Mucosa of gallbladder (tissue), 1 donor: ENCODE measurements at places on chromosomes 12 and 14.
A peak's percentile ranks its signal among the peaks of the same experiment; 100 is the strongest.

GRCh38 chr12:93156086-93156716 is 221.5 kb upstream of the NUDT4 start:
- DNase-seq = no peak

GRCh38 chr14:74821267-74821915 is 54.6 kb downstream of the PROX2 start:
- DNase-seq = no peak

DNA sequence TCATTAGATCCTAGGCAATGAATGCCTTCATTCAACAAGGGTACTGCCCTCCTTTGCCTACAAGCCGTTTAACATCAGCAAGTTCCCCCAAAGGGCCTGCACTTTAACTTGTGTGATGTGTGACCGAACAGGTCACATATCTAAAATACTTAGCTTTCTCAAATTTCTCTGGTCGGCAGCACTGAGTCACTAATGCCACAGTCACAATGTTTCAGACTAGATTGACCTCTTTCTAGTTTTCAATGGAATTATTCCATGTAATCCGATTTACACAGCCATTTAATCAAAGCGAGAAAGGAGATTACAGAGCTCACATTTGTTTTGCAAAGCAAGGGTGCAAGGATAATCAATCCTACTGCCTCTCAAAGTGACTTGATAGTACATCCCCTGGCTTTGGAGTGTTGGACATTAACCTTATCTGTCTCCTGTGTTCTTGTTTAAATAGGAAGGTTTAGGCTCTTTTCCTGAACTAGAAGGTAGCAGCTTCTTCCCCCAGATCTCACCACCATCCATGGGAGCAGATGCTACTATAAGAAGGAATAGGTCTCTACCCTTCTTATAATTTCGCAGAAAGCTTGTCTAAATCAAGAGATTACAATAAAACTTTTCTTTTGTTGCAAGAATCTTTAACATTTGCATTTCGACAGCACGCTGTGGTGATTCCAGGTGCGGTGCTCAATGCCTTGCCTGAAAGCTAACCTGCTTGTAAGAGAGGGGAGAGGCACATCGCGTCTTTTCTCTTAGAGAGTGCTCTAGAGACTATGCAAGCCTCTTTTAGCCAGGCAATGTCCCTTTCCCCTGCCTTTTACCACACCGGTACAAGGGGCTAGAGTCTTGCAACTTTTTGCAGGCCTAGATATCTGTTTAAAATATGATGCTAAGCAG is 1.8 kb downstream of the KITLG start:
- no peak for DNase-seq

GRCh38 chr12:19547271-19547671 is 108.0 kb downstream of the AEBP2 start:
- no peak for DNase-seq

DNA sequence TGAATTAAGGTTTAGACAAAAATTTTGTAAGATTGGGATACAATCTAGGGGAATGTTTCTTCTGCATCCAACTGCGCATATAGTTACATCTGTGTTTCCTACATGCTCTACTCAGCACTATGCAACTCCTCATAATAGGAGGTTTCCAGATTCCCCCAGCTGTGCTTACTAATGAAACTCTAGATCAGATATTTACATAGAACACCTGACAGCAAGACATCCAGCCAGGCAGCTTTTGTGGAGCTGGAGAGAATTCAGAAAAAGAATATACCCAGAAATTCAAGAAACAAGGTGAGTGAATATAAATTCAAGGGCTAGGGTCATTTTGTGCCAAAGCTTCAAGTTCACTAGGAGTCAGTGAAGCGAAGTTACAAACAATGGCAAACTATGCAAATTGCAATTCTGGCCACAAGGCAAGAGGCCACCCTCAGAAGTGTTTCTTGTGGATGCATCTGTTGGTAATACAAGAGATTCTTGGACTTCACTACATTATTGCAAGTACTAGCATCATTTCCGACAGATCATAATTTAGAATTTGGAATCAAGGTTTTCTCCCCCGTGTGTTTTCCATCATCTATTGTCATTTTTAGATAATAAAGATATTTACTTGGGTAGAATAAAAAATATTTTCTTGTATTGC is 341.2 kb upstream of the NAV3 start:
- no peak for DNase-seq

DNA sequence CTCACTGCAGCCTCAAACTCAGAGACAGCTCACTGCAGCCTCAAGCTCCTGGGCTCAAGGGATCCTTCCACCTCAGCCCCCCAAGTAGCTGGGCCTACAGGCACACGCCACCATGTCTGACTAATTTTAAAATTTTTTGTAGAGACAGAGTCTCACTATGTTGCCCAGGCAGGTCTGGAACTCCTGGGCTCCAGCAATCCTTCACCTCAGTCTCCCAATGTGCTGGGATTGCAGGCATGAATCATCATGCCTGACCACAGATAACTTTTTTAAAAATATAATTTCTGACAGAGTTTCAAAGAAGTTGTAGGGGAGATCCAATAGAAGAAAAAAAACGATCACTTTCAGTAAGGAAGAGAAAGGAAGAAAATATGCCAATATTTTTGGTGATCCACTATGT is 189.7 kb upstream of the CDKN3 start:
- DNase-seq = no peak

GRCh38 chr12:131635491-131636122 is 75.3 kb upstream of the SFSWAP start:
- DNase-seq = no peak

- no peak for DNase-seq
Observed at GRCh38 chr12:2641207-2641606, 153.6 kb upstream of the FKBP4 start.

- DNase-seq = no peak
Observed at GRCh38 chr14:35631071-35631805, 97.3 kb downstream of the INSM2 start.

GRCh38 chr12:80846952-80847351 is 90.8 kb downstream of the LIN7A start:
- no peak for DNase-seq

GRCh38 chr14:95157048-95157326 is 342 bp downstream of the DICER1 start:
- no peak for DNase-seq

GRCh38 chr14:101877766-101878165 is 86.6 kb upstream of the DYNC1H1 start:
- no peak for DNase-seq

DNA sequence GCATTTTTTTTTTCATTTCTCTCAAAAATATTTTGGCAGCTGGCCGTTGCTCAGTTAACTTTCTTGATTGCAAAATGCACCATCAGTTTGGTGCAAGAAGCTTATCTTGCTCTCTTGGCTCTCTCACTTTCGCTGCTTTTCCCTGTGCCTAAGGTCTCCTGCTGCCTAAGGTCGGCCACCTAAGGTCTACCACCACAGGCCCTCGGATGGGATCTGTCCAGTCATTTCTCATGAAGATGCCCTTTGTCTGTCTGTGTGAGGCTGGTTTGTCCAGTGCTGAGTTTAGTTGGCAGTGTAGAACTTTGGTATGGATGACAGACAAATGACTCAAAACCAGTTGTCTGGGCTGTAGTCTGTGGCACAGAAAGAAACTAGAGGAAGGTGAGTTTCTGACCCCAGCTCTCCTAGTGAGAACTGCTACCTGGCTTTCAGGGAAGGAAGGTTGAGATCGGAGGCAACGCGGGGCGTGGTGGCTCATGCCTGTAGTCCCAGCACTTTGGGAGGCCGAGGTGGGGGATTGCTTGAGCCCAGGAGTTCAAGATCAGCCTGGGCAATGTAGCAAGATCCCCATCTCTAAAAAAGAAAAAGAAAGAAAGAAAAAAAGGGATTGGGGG is 2.6 kb downstream of the MLXIP start:
- DNase-seq = no peak

GRCh38 chr14:29925736-29926135 is 1.9 kb downstream of the PRKD1 start:
- no peak for DNase-seq

DNA sequence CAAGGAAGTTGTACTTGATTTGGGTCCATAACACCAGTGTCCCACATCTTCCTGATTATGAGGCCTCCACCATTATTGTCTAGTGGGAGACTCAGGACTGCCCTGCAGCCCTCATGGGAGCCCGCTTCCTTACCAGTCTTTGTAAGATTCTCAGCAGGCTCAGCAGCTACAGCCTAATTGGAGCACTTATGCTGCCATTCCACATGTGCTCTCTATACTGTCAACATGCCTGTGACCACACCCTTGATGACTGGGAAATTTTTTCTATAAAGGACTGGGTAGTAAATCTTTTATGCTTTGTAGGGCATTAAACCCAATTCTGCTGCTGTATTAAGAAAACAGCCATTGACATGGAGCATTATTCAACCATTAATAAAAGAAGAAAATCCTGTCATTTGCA is 145.5 kb upstream of the IGF1 start:
- no peak for DNase-seq

- peak; percentile 56 for DNase-seq
Observed at GRCh38 chr12:67630373-67631088, 18.0 kb upstream of the DYRK2 start.

- DNase-seq = no peak
Observed at GRCh38 chr12:24795699-24796347, 153.1 kb downstream of the BCAT1 start.

DNA sequence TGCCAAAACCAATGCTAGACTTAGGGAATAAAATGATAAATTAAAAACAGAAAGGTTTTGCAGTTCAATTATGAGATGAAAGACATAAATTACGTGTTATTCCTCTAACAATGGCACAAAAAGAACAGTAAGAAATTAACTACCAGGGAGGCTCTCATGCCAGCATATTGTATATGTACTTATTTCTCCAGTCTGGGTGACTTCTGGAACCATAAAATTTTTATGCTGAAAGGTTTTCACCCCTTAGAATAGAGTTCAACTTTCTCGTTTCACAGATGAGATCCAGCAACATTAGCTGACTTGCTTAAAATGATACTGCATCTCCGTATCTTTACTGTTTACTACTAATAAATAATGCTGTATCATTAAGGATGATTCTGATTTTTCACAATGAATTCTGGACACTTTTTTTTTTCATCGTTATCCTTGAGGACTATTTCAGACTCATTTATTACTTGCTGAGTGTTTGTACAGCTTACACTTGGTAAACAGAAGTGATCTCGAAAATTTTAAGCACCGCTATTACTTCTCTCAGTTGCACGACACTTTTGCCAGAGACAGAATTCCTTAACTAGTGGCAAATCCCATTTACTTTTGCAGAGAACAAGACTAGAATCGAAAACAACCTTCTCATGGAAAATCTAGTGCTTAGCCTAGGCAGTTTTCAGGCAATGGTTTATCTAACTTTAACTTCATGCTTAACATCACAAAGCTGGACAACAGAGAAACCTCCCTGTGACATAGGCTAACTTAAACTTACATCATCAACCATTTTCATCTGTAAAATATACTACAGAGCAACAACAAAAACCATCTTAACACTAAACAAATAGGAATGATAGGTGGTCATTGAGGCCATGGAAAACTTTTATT is 2.7 kb downstream of the RSRC2 start:
- no peak for DNase-seq

DNA sequence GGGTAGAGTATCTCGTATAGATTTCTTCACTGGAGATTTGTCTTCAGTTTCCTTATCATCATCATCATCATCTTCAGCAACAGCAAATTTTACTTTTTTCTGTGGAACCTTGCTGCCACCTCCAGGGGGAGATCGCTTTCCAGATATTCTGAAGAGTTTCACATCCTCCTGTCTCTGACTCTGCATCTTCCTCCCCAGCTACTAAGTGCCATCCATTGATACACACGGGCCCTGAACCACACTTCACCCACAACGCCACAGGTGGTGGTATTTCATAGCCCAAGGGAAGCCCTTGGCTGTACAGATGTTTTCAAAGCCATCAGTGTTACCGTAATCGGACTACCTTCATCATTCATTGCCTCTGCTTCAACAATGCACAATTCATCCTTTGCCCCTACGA is 82.2 kb downstream of the PPP2R5C start:
- DNase-seq = no peak
